CD4-positive, alpha-beta T cell treated with Interleukin-15 for 1 hour (primary cell): ENCODE measurements at places on chromosomes 2 and 18.

DNA sequence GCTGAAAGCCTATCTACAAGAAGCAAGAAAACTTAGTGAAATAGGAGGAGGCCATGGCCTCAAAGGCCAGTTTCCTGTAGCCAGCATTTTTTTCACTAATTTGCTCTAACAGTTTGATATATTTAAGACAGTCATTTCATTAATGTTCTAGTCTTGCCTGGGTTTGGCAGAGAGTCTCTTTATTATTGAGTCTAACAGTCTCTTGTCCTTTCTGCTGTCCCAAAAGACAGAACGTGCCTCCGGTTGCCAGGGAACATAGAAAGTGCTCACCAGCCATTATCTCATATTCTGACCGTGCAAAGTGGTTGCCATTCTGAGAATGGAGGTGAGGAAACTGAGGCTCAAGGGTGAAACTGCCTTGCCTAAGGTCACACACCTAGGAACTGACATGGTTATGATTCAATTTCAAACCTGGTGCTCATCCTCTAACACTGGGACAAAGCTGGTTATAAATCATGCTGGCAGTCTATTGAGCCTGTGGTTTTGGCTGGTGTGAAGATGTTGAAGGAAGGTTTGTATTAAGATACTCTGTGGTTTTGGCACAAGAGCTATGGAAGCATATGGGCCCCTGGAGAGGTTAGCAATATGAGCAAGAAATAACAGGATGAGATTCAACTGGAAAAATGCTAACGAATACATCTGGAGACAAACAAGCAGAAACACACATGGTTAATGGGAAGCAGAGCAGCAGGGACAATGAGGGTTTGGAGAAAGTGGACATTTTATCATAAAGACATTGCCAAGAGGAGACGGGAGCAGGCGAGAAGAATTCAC is 903.3 kb upstream of the KLHL29 start:
- no peak for DNase-seq

DNA sequence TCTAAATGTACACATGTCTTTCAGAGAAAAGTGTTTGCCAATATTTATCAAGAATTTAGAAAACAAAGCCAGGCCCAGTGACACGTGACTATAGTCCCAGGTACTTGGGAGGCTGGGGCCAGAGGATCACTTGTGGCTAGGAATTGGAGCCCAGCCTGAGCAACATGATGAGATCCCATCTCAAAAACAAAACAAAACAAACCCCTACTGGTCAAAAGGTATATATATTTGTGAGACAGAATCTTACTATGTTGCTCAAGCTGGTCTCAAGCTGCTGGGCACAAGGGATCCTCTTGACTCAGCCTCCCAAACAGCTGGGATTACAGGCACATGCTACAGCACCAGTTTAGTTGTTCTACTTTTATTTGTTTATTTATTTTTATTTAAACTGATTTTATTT is 79.2 kb downstream of the ZDBF2 start:
- DNase-seq, result no peak

GRCh38 chr2:22822835-22823234 is 562.1 kb upstream of the KLHL29 start:
- no peak for DNase-seq

- no peak for DNase-seq
Observed at GRCh38 chr18:41226911-41227310, 728.1 kb upstream of the PIK3C3 start.

DNA sequence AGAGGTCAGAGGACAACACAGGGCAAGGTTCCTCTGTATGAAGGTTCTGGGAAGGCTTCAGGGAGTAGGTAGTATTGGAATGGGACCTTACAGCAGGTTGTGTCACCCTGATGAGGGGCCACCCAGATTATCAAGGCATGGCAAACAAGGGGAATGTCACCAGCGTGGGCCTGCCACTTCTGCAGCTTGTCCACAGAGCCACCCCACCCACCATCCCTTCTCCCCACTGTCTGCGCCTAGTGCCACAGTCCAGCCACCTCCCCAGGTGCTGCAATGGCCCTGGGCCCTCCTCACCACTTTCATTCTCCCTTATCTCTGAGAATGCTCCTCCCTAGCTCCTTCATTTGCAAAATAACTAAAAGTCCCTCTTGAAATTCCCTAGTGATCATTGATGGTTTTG is 170.3 kb downstream of the TTC32 start:
- no peak for DNase-seq

DNA sequence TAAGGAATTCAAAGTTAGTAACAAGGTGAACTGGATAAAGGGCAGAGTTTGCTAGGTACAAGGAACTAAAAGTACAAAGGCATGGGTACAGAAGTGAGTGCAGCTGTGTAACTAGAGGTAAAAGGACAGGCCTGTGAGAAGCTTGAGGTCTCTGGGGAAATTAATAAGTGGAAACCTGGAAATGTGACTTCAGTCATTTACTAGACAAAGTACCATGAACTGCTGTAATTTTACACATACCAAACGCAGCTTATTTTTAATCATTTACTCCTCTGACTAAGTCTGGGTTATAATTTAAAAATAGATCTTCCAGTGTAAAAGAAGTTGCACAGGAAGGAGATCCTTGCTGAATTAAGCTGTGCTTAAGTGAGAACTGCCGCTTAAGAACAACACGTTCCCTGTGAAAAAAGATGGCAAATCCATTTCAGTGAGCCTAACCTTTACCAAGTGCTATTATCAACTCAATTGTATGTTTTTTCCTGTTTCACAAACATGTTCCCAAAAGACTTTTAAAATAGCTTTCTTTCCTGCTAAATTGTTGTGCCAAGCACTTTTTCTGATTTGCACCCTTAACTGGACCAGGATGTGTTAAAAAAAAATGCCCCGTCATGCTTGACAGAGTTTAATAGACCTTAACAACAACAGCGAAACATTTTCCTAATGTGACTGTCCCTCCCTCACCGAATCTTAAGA is 44.3 kb downstream of the CALCRL start:
- no peak for DNase-seq

DNA sequence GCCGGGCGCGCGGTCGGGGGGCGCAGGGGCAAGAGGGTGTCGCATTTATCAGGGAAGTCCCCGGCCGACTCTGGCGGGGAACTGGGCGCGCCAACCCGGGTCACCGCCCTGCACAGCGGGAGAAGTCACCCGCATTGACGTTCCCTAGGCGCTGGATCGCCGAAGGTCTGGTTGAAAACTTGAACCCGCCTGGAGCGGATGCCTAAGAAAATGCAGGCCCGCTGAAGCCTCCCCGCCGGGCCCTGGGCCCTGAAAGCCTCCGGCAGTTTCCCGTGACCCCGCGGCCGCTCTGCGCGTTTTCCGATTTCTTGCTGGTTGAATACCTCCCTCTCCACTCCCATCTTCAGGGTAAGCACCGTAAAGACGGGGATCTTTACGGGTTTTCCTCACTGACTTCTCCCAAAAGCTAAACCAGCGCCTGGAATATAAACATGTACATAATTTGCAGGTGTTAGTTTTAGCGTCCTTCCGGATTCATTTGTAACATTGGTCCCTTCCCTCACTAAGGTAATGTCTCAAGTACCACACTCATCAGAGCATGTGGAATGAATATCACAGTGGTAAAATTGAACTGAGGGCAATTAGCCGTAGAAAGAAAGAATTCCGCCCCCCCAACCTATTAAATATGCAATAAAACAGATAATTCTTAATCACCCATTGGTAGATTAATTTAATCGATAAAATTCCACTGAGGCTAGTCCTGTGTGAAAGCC is 675 bp upstream of the SPIRE1 start:
- DNase-seq, result no peak

DNA sequence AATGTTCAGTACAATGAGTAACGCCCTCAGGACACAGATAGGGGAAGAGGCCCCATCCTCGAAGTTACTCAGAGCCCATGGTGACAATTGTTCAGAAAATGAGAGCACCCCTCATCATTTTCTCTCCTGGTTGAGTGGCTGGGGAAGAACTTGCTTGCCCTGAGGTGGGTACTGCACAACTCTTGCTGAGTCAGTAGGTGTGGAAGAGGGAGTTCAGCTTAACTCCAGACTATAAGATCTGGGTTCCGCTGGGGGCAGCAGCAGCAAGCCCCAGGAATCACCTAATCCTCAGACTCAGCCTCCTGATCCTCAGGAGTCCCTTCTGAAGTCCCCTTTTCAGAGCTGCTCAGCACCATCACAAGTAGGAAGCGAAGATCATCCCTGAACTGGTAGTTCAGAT is 123.7 kb downstream of the PIEZO2 start:
- no peak for DNase-seq

DNA sequence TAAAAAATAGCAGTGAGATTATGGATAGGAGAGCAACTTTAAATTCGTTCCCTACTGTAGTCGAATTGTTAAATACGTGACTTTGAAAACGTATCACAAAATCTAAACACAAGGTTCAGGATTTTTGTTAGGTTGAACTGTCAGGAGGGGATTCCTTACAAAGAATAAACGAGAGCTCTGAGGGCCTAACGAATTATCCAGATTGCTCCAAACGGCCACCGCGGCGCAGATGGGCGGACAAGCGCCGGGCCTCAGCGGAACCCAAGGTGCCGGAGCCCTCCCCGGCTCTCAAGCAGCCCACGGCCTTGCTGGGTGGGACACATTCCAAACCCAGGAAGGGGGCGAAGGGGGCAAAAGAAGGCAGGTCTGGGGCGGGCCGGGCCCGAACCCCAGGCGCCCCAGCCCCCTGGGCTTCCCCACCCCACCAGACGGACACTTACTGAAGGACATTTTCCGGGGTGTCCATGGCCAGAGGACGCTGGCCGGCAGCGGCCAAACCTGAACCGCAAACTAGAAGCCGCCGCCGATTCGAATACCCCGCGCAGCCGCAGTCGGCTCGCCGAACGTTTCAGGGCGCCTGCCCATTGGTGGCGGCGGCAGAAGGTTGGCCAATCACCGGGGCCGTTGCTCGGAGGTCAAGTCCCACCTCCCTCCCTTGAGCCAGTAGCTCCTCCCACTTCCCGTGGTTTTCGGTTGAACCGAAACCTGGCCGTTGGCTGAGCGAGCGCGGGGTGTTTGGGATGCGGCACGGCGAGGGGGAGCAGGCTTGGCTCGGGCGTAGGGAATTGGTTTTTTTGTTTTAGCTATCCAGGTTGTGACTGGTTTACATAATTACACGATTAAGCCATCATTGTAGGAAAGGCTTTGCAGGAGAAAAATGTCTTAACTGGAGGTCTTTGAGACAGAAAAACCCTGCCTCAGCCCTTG is at the start of gene BUB1:
TSS of gene BUB1 (minus strand) at position 534 of the 927 bp plus-strand sequence. CDS start at position 466, 68 bp downstream.
- peak; percentile 96 for DNase-seq

GRCh38 chr2:61218817-61219170 is 56.8 kb downstream of the C2orf74 start:
- no peak for DNase-seq

DNA sequence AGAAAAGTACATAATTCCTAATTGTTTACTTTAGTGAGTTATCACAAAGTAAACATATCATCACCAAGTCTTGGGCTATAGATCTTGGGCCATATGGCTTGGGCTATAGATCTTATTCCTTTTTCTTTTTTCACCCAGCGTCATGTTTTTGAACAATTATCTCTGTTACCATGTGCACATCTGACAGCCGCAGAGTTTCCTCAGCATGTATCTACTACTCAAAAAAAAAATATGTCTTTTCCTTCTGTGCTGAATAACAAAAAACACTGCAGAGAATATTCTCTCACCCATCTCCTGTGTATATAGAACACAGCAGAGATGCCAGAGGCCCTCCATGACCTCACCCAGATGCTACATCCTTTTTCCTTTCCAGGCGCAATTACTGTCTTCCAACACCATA is 76.2 kb upstream of the MYO3B start:
- no peak for DNase-seq

GRCh38 chr2:218877331-218877730 is 3.3 kb upstream of the WNT10A start:
- no peak for DNase-seq

- no peak for DNase-seq
Observed at GRCh38 chr2:225171350-225171749, 129.1 kb upstream of the DOCK10 start.

GRCh38 chr2:108855194-108855593 is 68.6 kb downstream of the CCDC138 start:
- DNase-seq, result no peak

GRCh38 chr2:74759986-74760385 is 73.9 kb upstream of the HK2 start:
- DNase-seq, result no peak

DNA sequence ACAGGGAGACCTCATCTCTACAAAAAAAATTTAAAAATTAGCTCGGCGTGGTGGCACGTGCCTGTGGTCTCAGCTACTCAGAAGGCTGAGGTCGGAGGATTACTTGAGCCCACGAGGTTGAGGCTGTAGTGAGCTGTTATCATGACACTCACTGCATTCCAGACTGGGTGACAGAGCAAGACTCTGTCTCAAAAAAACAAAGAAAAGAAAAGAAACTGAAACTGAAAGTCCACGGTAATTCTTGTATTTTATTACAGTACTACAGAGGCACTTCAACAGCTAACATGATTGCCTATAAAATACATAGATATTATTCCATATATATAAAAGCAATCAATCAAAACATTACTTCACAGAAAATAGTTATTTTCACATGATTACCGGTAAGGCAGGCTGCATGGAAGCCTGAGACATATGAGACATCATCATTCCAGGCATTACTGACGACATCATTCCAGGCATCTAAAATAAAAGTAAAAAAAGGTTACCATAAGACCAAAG is 23.1 kb downstream of the PRPF40A start:
- peak; percentile 32 for DNase-seq

GRCh38 chr2:233443511-233444183 is 89.4 kb downstream of the DGKD start:
- peak; percentile 80 for DNase-seq

GRCh38 chr2:241051578-241052487 is 50.3 kb downstream of the MTERF4 start:
- DNase-seq, result no peak

GRCh38 chr2:128302011-128302743 is 16.5 kb downstream of the HS6ST1 start:
- no peak for DNase-seq

DNA sequence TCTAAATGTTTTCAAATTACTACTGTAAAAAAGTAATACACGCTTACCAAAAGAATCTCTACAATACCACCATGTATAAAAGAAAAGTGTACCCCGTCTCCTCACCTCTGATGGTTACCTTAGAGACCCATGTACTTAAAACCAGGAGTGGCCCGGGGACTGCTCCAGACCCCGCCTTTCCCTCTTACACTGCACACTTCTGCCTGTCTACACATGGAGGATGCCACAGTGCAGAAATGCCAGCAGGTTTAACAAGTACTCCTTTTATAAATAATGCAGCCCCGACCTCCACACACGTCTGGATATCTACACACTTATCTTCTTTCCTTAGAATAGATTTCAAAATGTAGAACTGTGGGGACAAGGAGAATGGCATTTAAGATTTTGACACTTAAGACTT is 5.3 kb downstream of the HDAC4 start:
- no peak for DNase-seq

GRCh38 chr2:152127628-152128027 is 28.8 kb upstream of the CACNB4 start:
- DNase-seq, result no peak
